A549 treated with GW870086 at 1 μM for 4 hours (cell line): ENCODE measurements at places on chromosomes 7 and 10. TPM values are rescaled to one million over a fixed set of nuclear protein-coding genes. Genes with fewer than 3 reads are reported as not detected.

Gene ODAD2
- total RNA-seq, result not detected in 5 replicates

Gene NXPH1
- total RNA-seq, result not detected in 5 replicates

Gene OIT3
- total RNA-seq, result 0.07 to 0.34 TPM in 2 of 5 replicates, not detected in the others

Gene GIMAP8
- total RNA-seq, result not detected in 5 replicates

Gene CCL26
- 7.1 to 12.1 TPM (median 8.5 TPM) in 5 replicates for total RNA-seq

Gene SPDYE16
- total RNA-seq, result not detected in 5 replicates
